ENCODE measurements at places on chromosomes 11 and 22.

DNA sequence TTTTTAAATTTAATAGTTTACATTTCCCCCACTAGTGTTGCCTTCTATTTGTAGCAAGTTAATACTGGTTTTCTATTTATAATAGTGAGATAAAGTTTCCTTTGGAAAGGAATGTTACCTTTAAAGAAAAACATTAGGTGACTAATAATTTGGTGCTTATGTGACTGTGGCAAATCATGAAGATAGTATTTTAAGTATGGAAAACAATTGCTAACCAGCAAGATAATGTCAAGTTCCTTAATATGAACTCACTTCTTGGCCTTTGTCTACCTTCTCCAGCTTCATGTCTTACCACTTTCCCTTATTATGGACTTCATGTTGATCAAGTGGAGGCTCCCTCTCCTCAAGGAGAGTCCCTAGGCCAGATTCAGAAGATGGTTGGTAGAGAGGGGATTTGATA, 27.2 kb downstream of the ARHGEF12 start:
- DNase-seq = no peak

DNA sequence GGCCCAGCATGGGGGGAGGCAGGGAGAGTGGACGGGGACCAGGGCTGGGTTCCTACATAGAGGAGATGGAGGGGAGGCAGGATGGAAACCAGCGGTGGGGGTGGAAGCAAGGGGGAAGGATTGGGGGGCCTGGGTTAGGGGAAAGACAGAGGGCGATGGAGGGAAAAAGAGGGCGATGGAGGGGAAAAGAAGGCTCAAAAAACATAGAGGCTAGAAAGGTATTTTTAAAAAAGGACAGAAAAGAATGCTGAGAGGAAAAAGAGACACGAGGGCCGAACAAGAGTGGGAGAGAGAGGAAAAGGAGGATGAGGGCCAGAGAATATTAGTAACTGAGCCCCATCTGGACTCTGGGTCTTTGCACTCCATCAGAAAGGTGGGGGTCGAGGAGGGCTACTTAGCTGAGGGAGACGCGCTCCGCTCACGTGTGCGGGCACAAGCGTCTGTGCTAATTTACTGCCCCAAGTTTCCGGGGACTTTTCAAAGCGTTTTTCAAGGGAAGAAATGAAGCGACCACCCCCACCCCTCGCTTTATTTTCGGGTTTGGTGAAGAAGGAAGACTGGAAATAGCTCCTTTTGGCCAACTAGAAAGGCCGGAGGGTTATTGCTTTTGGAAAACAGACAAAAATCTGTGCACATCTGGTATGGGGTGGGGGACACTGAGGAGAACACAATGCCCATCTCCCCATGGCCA, 14.5 kb downstream of the PAX6 start:
- DNase-seq = no peak

GRCh38 chr11:69438286-69438920, 43.1 kb upstream of the LINC01488 start:
- DNase-seq = no peak

DNA sequence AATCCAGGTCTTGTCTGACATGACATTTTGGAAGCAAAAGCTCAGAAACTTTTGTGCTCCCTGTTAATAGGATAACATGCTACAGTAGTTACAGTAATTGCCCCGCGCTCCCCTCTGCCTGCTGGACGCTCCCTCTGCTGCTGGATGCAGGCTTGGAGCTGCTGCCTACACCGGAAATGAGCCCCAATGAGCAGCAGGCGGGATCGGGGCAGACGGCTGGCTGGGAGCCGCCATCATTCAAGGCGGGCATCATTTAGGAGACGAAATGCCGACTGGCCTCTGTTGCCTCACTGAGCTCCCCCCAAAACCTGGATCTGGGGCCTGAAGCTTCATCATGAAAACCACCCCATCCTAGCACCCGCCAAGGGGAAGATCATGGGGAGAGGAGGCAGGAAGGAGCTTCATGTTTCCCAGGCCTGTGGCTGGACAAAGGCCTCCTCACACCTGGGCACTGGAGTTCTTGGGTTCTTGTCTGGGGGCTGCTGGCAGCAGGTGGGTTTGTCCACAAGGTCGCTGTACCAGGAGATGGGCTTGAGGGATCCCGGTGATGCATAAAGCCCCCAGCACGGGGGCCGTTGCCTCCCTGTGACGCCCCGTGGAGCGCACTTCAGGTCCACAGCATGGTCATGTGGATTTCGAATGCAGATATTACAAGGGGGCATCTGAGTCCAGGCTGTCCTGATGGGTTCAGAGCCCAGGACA, 664.3 kb downstream of the BRD1 start:
- DNase-seq = no peak

DNA sequence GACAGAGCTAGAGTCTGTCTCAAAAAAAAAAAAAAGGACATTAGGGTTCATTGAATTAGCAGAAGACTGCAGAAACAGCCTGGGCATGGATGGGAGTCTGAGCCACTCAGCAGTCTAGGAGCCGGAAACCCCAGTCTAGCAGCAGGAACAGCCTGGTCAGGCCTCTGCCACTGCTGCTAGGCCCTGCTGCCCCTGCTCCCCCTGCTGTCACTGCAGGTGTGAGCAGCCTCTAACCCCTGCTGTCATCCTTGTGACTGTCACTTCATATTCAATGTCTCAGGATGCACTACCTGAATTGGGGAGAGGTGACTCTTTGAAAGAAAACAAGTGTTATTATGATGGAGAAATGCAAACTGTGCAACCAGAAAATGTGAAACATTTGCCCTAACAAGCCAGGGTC, 7.0 kb upstream of the DDX17 start:
- DNase-seq = no peak

GRCh38 chr22:36197065-36197440, 4.6 kb downstream of the APOL4 start:
- DNase-seq = no peak

GRCh38 chr11:113457784-113458183, 17.4 kb downstream of the DRD2 start:
- DNase-seq = no peak

DNA sequence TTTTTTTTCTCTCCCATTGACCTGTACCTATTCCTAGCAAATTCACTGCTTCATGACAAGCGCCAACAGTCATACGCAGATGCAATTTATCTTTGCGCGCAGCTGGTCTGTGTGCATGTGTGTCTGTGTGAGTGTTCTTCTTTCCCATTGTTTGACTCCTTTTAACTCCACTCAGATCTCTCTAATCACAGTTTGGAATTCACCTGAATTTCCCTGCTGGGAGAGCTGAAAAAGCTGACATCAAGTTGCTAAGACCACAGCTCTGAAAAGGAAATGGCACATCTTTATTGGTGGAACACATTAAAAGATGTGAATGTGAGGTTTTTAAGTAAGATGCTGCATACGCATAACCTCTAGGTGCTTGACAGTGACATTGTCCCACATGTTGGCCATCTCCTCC, 187.4 kb upstream of the MTMR2 start:
- DNase-seq = no peak

- DNase-seq = no peak
Observed at GRCh38 chr11:8022876-8023275, 35.7 kb downstream of the EIF3F start.

DNA sequence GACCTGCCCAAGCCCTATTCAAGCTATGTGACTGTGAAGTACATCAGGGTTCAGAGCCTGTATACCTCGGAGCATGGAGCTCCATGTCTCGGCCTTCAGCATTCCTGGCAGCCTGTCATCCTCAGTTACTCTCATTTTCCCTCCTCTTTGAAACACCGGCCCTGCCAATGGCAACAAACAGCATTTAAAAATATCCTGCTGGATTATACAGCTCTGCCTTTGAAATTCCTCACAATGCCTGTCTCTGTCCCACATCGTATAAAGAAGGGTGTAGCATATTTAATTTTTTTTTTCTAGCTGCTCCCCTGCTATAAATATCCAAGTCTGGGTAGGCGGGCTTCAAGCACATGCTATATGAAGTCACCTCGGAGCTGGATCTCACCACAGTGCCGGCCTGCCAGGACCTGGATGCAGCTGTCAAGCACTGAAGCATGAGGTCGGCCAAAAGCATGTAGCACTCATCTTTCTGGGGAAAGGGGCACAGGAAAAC, 11.8 kb downstream of the ABTB2 start:
- DNase-seq = peak; percentile 73

DNA sequence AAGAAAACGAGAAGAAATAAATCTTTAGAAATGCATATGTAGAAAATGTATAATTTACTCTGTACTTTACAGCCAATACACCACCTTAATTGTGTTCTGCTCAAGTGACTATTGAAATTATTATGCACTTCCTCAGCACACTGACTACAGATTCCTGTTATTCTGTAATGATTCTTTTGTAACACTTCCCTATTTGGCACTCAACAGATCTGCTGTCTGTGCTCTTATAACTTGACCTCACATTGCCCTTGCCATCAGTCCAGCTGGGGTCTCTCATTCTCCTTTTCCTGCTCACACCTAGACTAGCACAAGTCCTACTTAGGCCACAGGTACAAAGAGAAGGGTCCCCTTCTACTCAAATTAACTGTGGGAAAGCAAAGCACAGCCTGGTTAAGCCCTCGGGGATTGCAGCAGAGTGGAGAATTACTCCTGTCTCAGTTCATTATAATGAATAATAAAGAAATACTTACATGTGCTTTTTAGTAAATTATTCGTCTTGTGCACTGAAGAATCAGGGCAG, 860.4 kb downstream of the OPCML start:
- no peak for DNase-seq

GRCh38 chr11:62217191-62217748, 8.8 kb downstream of the SCGB2A1 start:
- DNase-seq = no peak

Data from right forelimb (tissue), 1 donor.